ENCODE measurements at places on chromosomes 2 and 18.

- DNase-seq, result no peak
Measured at GRCh38 chr2:42808301-42808700, 15.9 kb upstream of the HAAO start.

DNA sequence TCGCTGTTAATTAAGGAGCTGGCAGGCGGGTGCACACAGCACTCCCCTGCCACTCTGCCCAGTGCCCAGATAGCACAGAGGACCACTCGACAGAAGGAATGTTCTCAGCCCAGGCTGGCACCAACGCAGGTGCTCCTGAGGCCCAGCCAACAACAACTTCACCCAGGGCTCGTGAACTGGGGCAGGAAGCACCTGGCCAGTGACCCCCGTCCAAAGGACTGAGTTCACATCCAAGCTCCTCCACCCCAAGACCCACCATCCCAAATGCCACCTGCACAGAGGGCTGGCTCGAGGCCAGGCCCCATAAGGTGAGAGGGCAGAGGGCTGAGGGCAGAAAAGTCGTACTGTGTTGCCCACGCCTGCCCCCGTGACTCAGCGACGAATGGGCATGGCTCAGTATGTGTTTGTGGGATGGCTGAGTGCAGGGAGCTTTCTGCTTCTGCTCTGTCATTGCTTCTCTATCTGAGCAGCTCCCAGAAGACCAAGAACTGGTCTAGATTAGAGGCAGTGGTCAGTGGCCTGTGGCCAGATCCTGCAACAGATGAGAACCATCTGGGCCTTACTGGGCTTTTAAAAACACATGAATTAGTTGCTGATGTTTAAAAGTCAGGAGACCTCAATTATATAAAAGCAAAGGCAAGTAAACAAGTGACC lies 68.4 kb downstream of the POLR1A start:
- DNase-seq, result peak; percentile 89

- DNase-seq, result no peak
Measured at GRCh38 chr2:59389240-59389639, 1148.1 kb upstream of the FANCL start.

- DNase-seq, result no peak
Measured at GRCh38 chr2:36362291-36362690, 6.7 kb downstream of the CRIM1 start.

GRCh38 chr2:216967889-216968288 lies 108.0 kb upstream of the TNP1 start:
- no peak for DNase-seq
